Right cardiac atrium (tissue), 5 donors: ENCODE measurements at places on chromosomes 6 and 20. TPM values are rescaled to one million over a fixed set of nuclear protein-coding genes. Genes with fewer than 3 reads are reported as not detected.

The TPBG gene
- total RNA-seq, result 4.8 TPM

GRCh38 chr20:21342656-21343345 is 39.7 kb downstream of the XRN2 start:
- DNase-seq, result no peak

- DNase-seq, result no peak
Observed at GRCh38 chr6:6635291-6635690, 46.8 kb downstream of the LY86 start.

DNA sequence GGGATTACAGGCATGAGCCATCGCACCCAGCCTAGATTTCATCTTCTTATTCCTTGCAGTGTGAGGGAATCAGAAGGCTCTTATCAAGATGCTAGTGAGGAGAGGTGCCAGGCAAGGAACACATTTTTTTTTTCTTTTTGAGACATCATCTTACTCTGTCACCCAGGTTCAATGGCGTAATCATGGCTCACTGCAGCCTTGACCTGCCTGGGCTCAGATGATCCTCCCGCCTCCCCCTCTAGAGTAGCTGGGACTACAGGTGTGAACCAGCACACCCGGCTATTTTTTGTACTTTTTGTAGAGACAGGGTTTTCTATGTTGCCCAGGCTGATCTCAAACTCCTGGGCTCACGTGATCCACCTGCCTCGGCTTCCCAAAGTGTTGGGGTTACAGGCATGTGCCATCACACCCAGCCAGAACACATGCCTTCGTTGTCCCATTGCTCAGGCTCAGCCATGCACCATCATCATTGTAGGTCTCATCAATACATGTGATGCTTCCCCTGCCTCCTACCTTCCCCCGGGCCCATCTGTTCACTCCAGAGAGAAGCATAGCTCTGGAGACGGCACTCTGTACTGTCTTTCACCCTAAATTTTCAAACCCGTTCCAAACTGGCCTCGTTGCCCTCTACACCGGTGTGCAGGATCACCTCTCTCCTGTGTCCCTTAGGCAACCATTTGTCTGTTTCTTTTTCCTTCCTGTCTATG is 10.1 kb downstream of the FLOT1 start:
- no peak for DNase-seq

- no peak for DNase-seq
Observed at GRCh38 chr6:140252099-140252498, 877.7 kb upstream of the CITED2 start.

- no peak for DNase-seq
Observed at GRCh38 chr20:59402681-59403080, 102.3 kb downstream of the EDN3 start.

DNA sequence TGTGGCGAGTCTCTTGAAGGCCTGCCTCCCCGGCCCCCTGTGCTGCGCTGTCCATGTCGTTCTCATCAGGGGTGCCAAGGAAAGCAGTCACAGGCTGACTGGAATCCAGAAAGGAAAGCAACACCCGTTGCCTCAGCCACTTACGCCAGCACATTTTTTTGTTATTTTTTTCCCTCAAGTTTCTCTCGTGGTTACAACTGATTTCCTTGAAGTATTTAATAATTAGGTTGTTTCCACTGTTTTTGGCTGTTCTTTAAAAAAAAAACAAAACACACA is 17.9 kb upstream of the SLC22A1 start:
- DNase-seq, result peak; percentile 67

DNA sequence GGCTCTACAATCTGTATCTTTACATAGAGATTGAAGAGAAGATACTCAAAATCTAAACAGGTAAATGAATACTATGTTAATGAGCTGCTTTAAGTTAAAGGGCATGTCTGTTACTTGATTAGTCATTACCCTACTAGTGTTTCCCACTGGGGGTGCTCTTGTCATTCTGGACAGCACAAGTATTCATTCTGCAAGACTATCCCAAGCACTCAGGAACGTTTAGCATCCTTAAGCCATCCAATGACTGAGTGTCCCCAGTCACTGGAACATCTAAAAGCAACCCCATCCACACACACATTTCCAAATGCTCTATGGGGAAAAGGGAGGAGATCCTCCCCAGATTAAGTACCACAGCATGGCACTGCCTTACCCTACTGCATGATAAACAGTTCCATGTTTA is 25.7 kb downstream of the EZR start:
- no peak for DNase-seq
